ENCODE measurements at places on chromosomes 6 and 20. TPM values are rescaled to one million over a fixed set of nuclear protein-coding genes. Genes with fewer than 3 reads are reported as not detected.

The MPIG6B gene
- 0.65 TPM for total RNA-seq

The OR12D3 gene
- not detected for total RNA-seq

The GATA5 gene
- total RNA-seq, result not detected

DNA sequence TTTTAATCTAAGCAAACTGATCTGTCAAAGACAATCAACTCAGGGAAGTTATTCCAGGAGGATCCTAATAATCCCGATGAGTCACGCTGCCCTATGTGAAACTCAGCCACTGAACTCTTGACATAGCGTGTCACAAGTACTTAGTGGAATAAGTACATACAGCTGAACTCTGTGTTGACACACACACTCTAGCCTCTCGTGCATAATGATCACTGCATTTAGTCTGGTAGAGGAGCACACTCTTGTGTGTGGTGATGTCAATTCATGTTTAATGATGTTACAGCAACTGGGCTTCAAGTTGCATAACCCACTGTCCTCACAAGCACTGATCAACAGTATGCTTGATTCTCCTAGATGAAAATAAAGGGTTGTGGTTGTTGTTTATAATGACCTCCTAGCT lies 148.3 kb downstream of the HACE1 start:
- no peak for DNase-seq

GRCh38 chr20:35253010-35253409 lies 24.9 kb downstream of the MMP24OS start:
- no peak for DNase-seq

- no peak for DNase-seq
These were observed 247.9 kb downstream of the RFPL4B start for GRCh38 chr6:112594886-112595594.

- no peak for DNase-seq
These were observed 302.2 kb downstream of the QKI start for GRCh38 chr6:163716690-163717089.

GRCh38 chr6:142934599-142934998 lies 10.4 kb downstream of the HIVEP2 start:
- DNase-seq, result no peak

DNA sequence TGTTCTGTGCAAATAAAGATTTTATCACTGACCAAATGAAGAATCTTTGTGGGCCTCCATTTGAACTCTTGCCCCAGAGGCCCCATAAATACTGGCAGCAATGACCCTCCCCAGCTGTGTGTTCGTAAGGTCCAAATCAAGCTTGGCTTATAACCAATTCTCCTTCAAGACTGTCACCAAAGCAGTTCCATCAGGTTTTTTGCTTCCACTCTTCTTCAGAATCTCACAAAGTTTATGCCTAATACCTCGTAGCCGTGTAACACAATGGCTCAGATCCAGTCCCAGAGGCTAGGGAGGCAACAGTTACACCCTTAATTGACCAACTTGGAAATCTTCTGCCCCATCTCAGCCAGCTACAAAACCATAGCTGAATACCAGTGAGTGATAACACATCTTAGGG lies 120.5 kb downstream of the HIVEP2 start:
- DNase-seq, result no peak

GRCh38 chr20:19789446-19789845 lies 31.4 kb downstream of the RIN2 start:
- no peak for DNase-seq

DNA sequence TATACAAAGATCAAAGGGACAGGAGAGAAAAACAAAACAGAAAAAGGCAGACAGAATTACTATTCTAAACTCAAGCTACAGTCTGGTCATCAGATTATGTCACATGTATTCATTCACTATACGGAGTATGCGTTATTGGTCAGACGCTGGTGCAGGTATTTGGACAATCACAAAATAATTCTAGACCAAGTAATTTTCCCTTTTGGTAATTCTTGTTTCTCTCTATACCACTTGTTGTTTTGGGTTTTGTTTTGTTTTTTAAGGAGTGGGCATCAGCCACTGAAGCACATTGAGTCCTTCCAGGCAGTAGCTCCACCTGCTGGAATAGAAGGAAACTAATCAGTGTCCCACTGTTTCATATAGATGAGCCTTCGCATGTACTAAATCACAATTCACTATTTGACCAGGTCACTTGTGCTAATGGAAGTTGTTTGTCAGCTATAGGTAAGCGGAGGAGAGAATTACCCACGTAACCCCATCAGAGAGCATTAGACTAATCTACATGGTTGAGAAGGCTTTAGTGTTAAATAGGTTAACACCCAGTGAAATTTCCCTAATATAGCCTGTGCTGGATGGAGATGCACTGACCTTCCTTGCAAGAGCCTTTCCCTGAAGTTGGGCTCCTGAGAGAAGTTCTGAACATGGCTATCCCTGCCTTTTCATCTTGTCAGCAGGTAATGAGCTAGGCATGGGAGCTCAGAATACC lies 77.9 kb downstream of the TNFAIP3 start:
- DNase-seq, result no peak

DNA sequence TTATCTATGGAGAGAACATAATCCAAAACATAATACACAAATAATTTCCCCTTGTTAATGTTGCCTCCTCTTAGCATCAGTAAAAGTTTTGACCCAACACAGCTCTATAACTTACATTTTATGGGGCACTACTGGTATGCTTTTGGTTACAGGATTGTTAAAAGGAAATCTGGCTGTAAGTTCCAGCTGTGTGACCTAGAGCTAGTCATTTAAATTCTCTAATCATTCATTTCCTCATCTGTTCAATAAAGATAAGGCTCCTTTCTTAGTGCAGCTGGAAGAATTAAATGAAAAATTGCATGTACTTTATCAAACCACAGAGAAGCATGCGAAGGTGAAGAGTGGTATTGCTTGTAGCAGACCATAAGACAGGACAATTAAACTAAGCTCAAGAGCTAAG lies 4.6 kb downstream of the SLC17A2 start:
- no peak for DNase-seq

GRCh38 chr20:10219452-10219791 lies 792 bp downstream of the SNAP25 start:
- DNase-seq, result peak; percentile 69

Data from activated CD8-positive, alpha-beta T cell treated with anti-CD3 and anti-CD28 coated beads for 36 hours (primary cell).